ENCODE measurements at places on chromosomes 6 and 20. TPM values are rescaled to one million over a fixed set of nuclear protein-coding genes. Genes with fewer than 3 reads are reported as not detected.

DNA sequence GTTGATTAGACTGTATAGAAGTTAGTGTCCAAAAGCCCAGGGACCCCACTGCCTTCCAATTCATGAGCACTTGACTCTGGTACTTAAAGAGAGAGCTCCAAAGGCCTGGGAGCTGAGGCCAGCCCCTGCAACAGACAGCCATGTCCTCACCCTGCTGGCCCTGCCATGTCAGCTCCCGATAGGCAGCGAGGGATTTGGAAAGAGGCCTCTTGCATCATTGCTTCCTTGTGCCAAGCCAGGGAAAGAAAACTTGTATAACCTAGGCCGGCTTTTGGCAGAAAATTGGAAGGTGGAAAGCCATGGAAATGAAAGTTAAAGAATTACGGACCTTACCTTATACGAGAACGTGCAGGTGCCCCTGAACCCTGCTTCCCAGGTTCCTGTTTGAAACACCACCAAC, 8.4 kb upstream of the PCK1 start:
- no peak overlapping the region for H3K27ac ChIP-seq
- H3K27me3 ChIP-seq: no peaks in the 10 kb centered on the region
- no peaks in the 10 kb centered on the region for H3K36me3 ChIP-seq

DNA sequence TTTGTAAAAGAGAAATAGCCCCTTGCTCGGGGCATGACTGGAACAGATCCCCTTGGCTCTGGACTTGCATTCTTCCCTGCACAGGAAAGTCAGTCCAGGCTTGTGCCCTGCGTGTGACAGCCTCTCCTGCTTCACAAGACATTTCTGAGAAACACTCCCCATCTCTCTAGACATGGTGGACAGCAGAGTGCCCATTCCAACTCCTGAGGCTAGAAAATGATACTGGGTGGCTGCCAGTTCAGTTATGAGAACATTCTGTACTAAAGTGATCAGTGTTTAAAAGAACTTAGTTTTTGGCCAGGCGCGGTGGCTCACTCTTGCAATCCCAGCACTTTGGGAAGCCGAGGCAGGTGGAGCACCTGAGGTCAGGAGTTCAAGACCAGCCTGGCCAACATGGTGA, 41.3 kb downstream of the TGM3 start:
- H3K27ac ChIP-seq: no peak overlapping the region
- H3K4me3 ChIP-seq: no peak overlapping the region
- H3K36me3 ChIP-seq: no peaks in the 10 kb centered on the region

GRCh38 chr6:105873211-105873704, 212.9 kb upstream of the PRDM1 start:
- H3K4me3 ChIP-seq: no peak overlapping the region
- H3K27me3 ChIP-seq: no peaks in the 10 kb centered on the region
- H3K4me1 ChIP-seq: peaks cover 66% of the 10 kb centered on the region
- DNase-seq: no peak

The CCN6 gene
- not detected for total RNA-seq

GRCh38 chr20:46558511-46558959, 8.1 kb upstream of the OCSTAMP start:
- peaks cover 30% of the 10 kb centered on the region for H3K4me1 ChIP-seq
- no peaks in the 10 kb centered on the region for H3K27me3 ChIP-seq
- H3K4me3 ChIP-seq: no peak overlapping the region
- no peak overlapping the region for H3K27ac ChIP-seq

- H3K36me3 ChIP-seq: peaks cover 13% of the 10 kb centered on the region
- peak within 1 kb of the TSS; percentile 93 for H3K4me3 ChIP-seq
- H3K4me1 ChIP-seq: peaks cover 20% of the 10 kb centered on the region
- DNase-seq: peak; percentile 98
- H3K27me3 ChIP-seq: no peaks in the 10 kb centered on the region
These were observed at the start of gene CDC5L for GRCh38 chr6:44387346-44388134. TSS of gene CDC5L (plus strand) at chr6:44387706. CDS start at chr6:44387824, 118 bp downstream.

The LAMA4 gene
- not detected for total RNA-seq

DNA sequence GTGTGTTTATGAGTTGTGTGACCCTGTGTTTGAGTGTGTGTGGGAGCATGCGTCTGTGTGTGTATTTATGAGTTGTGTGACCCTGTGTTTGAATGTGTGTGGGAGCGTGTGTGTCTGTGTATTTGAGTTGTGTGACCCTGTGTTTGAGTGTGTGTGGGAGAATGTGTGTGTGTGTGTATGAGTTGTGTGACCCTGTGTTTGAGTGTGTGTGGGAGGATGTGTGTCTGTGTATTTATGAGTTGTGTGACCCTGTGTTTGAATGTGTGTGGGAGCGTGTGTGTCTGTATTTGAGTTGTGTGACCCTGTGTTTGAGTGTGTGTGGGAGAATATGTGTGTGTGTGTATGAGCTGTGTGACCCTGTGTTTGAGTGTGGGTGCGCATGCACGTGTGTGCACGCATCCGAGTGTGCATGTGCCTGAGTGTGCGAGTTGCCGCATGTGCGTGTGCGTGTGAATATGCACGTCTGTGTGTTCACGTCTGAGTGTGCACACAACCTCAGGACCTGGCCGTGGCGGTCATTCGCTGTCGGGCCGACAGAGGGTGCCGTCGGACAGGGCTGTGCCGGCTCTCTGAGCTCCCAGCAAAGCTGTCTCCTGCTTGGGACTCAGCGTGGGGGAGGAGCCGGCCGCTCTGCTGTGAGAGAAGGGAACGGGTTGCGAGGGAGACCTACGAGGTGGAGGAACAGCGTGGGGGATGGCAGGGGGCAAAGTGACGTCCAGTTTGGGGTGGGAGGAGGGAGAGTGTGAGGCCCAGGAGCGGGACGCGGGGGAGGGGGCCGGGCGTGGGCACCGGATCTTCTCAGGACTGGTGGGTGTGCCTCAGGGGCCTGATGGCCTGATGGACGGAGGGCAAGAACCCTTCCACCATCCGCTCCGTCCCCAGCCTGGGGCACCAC, 19.7 kb downstream of the SLC17A9 start:
- H3K27me3 ChIP-seq: peaks cover 7% of the 10 kb centered on the region
- no peaks in the 10 kb centered on the region for H3K36me3 ChIP-seq
- H3K4me3 ChIP-seq: no peak overlapping the region
- H3K4me1 ChIP-seq: peaks cover 18% of the 10 kb centered on the region

DNA sequence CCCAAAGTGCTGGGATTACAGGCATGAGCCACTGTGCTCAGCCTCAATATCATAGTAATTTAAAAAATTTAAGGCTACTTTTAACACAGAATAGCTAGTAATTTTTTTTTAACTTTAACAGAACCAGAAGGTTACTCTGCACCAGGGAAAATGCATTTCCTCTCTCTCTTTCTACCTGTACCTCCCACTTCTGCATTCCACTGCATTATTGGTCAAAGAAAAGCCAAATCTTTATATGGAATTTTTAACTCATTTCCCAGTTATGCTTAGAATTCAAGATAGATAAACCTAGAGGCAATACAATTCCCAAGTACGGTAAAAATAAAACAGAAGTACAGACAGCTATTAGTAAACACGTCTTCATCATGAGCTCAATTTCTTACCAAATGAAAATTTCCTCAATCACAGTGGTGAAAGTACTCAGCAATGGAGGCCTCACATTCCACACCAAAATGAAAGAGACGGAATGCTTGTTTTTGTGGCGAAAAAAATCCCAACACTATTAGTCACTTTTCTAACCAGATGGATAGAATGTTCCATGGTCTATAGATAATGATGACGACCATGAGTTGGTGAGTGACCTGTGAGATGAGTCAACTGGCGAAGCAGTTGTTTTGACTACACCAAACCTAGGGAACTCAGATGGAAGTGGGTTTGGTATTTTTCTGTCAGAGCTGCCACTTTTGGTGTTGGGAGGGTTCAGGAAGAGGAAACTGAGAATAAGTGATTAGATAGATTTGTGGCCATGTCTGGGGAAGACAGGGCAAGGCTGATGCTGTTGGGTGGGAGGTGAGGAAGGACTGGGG, 104.7 kb upstream of the SGK1 start:
- no peak overlapping the region for H3K4me3 ChIP-seq
- no peaks in the 10 kb centered on the region for H3K27me3 ChIP-seq
- H3K27ac ChIP-seq: no peak overlapping the region
- DNase-seq: no peak

The EBF4 gene
- total RNA-seq: 5.0 TPM

- H3K4me1 ChIP-seq: peaks cover 7% of the 10 kb centered on the region
- no peak overlapping the region for H3K27ac ChIP-seq
- H3K36me3 ChIP-seq: no peaks in the 10 kb centered on the region
- H3K27me3 ChIP-seq: no peaks in the 10 kb centered on the region
- no peak for DNase-seq
These were observed 8.3 kb downstream of the MDGA1 start for GRCh38 chr6:37689381-37689780.

The PACRG gene
- not detected for total RNA-seq

Data from B cell (primary cell).